ENCODE measurements at places on chromosomes 4 and X.

DNA sequence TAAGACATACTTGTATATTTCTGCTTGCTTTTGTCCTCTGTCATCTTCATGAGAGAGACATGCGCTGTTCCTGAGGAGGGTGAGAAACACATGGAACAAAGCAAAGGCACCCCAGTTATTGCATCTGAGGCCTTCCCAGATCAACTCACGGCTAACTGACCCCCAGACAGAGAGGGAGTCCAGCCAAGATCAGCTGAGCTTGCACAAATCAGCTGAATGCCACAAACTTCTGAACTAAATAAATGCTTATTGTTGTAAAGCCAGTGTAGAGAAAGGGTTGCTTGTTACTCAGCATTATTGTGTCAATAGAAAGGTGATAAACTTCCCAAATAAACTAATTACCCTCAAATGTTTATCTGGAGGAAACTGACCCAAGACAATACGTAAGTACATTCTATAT is 163.8 kb downstream of the BTC start:
- no peak for DNase-seq

DNA sequence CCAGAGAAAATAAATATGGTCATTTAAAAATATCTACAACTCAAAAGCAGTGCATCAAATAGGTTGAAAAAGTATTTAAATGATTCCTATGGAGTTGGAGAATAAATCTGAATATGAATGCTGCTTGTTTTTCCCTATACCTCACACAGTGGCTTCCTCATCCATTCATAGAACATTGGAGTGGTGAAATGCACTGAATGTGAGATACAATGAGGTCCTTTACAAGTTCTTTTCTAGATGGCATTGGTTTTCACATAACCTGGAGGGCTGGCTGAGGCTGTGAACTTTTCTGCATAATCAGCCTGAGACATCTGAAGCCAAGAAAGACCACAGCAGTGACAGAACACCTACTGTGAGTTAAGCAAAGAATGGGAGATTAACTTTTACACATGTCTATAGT is 279.1 kb upstream of the NRK start:
- DNase-seq: no peak

DNA sequence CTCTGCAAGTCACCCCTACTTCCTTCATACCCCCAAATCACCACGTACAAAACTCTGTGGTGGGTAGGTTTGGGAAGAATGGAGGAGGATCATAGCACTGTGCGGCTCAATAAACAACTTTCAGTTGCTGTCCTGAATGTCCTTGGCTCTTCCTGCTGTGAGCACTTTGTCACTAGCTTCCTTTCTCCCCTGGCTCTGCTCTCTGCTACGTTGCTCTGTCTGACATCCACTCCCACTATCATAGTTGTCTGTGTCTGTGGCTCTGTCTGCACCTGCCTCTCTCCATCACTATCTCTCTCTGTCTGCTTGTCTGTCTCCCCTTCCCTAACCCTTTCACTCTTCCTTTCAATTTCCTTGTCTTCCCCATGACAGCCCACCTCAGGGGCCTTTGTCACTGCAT is 21.2 kb upstream of the SMPX start:
- no peak for DNase-seq

DNA sequence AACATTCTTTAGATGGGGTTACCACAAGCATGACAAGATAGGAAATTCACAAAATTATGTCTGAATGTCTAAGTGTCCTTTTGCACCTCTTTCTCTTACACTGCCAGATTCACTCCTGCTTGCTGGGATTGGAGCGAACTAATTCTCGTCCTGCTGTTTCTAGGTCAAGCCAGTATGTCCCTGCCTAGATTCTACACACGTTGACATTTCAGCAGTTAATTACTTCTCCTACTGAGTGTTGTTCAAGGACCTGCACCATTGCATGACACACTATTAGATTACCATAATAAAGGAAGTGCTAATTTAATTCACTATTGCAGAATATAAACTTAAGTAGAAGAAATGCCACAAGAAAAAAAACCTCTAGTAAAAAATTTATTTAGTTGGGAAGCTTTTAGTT is 1911.7 kb downstream of the PCDH7 start:
- no peak for DNase-seq

DNA sequence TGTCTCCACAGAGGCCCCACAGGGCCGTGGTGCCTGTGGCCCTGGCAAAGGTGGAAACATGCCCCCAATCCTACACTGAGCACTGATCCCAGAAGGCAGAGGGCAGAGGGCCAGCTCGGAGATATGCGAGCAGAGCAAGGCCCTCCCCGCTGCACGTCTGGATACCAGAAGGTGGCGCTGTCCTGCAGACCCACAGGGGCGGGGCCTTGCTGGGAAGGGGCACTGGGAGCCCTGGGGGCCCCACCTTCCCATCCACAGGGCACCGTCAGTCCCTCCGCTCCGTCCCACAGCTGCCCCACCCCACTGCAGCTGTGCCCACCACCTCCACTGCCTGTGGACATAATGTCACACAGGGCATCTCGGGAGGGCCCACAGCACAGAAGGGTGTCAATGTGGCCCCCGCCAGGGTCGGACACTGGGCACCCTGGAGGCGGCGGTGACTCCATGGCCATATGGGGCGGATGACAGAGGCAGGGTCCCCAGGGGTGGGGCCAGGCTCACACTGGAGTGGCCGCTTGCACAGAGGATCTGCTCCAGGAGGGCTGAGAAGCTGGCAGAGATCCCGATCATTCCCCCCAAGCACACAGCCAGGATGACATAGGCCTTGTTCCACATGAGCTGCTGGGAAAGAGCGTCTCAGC is 4.8 kb downstream of the SLC49A3 start:
- no peak for DNase-seq

DNA sequence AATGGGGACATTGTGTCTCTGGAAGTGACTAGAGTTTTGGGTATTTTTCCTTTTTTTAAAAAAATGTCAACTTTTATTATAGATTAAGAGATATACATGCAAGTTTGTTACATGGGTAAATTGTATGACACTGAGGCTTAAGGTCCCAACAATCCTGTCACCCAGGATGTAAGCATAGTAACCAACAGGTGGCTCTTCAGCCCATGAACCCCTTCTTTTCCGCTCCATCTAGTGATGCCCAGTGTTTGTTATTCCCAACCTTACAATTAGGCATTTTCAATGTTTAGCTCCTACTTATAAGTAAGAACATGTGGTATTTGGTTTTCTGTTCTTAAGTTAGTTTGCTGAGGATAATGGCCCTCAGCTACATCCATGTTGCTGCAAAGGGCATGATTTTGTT is 102.7 kb downstream of the GRID2 start:
- no peak for DNase-seq

GRCh38 chr4:47721892-47722575 is 115.8 kb downstream of the CORIN start:
- no peak for DNase-seq

GRCh38 chrX:107701493-107702121 is 73.3 kb downstream of the PRPS1 start:
- no peak for DNase-seq

- DNase-seq: no peak
These were observed 352.8 kb downstream of the MAPK10 start for GRCh38 chr4:86007042-86007441.

DNA sequence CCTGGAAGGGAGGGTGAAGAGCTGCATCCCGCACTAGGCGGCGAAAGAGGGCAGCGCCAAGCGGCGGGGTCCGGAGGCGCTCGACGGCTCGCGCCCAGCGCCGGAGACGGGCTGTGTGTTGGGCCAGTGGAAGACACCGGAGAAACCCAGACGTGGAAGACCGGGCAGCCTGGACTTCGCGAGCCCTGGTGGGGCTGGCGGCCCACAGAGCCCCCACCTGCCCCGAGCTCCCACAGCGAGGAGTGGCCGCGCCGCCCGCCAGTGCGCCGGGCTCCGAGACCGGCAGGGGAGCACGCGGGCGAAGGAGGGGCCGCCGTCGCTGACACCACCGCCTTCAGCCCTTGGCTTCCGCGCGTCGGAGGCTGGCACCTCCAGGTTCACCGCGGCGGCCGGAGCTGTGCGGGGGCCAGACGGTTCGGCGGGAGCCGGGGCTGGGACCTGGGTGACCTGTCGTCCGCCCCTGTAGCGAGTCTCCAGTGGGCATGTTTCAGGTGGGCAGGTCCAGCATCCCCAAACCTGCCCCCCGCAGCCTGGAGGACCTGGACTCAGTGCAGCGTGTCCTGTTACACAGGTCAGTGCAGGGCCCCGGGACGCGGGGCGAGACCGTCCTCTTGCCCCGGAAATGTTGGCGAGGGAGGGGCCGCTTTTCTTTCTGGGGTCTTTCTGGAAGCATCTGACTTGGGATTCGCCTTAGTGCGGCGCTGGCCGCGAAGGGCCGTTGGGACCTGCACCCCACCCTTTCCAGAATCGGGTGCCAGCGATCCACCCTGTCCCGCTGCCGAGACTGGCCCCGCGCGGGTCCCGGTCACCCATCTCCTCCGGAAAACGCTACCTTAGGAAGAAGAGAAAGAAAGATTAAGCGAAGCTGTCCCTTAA is 9.6 kb upstream of the INTU start:
- no peak for DNase-seq

DNA sequence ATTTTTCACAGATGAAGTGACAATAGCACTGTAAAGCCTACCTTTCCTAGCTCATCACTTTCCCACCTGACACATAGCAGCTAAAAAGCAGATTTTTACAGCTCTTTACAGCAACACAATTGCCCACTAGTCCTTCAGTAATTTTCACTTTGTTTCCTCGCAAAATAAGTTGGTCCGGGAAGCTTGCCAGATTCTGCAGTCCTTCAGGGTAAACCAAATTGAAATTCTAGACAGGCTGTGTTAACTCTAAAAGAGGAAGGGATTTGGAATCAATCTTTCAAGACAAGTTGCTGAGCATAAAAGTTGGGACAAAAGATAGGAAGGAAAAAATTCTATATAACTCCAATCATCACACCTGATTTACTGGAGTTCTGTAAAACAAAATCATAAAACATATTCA is 8.7 kb downstream of the C1QTNF7 start:
- DNase-seq: no peak

DNA sequence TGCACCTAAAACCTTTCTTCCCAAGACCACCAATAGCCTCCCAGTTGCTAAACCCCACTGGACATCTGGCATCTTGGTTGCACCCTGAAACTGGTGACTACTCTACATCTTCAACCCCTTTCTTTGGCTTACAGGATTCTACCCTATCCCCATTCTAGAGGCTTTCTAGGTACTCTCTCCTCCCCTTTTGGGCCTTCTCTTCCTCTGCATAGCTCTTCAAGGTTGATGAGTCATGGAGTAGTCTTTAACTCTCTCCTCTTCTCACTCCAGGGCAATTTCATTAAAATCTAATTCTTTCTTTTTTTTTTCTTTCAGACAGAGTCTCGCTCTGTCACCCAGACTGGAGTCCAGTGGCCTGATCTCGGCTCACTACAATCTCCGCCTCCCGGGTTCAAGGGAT is 16.8 kb downstream of the APOO start:
- DNase-seq: no peak

GRCh38 chr4:144851948-144852347 is 206.0 kb downstream of the HHIP start:
- no peak for DNase-seq

DNA sequence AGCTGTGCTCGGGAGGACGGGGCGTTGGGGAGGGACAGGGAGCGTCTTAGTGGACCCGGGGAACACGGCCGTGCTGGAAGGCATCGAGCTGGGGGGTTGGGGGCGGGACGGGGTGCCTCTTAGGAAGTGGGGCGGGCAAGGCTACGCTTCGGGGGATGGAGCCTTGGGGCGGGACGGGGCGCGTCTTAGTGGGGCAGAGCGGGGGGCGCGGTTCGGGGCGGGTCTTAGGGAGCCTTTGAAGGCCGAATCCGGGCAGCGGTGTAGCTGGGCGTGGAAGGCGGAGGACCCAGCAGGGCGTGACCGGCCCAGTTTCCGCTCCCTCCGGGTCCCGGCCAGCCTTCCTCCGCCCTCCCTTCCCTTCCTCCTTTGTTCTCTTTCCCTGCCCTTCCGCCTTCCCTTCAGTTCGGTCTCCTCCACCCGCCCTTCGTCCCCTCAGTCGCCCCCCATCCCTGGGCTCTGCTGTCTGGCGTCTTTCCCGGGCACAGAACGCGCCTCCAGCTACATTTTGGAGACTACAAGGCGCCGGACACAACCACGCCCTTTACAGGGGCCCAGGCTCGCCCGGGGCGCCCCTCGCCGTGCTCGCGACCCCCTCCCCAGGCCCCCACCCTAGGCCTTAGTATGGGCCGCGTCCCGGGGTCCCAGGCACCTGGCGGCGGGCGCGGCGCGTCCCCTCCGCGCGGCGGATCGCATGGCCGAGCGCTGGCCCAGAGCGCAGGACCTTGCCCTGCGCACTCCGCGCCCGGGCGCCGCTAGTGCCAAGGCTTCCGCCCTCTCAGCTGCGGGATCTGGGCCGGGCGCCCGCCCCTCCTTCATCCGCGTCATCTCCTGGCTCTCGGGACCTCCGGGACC is at the start of gene ARSD:
TSS of gene ARSD (minus strand) at position 757 of the 852 bp plus-strand sequence. CDS start at position 693, 64 bp downstream.
- DNase-seq: peak; percentile 27

DNA sequence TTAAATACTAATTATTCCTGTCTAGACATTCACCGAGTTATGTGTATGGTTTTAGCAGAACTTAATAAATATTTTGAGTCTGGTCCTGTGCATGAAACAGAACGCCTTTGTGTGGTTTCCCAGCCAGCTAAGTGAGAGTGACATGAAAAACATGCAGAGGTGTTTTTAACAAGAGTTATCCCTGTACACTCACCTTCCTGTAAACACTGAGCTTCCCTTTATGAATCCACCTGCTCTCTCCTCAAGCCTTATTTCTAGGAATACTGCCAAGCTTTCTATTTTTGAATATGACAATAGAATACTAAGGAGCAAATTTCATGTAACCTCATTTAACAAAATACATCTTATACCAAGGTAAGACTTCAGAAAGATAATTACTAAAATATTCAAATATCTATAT is 270.3 kb upstream of the CTSO start:
- DNase-seq: no peak

GRCh38 chr4:155426953-155427352 is 50.2 kb upstream of the MAP9 start:
- no peak for DNase-seq

DNA sequence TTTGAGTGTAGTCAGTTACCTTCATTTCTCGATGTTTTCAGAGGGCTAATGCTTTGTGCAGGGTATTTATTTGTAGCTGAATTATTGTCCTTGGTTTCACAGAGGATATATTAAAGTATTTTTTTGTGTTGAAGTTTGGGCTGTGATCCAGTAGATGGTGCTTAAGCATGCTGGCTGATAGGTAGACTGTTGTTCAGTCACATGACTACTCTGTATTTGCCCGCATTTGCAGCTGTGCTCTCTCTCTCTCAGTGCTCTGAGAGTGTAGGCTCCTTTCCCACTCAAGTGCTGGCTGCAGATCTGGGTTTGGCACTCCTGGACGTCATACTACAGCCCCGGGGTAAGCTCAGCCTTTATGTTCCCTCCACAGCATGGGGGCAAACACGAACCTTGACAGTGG is 21.7 kb downstream of the RAB40AL start:
- no peak for DNase-seq

DNA sequence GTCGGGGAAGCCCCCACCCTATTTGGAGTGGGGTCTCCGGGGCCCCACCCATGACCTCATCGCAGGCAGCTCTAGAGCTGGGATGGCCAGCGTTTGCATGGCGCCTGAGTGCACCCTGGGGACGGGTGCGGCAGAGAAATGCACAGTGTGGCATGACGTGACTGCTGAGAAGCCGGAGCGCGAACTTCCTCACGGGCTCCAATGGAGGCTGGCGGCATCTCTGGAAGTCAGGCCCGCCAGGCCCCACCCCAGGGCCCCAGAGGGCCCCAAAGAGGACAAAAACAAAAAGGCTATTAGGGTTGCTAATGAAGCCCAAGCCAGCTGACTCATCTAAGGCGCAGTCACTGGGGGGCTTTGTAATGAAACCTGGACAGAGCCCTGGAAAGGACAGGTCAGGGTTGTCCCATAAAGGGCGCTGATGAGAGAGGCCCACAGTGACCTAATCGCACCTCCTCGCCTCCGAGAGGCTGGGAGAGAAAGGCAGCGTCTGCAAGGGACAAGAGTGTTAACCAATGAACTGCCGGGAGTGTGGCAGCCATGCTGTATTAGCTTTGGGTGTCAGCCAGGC is 86.0 kb upstream of the C1QTNF7 start:
- no peak for DNase-seq
